PC-9 (cell line): ENCODE measurements at places on chromosomes 11 and 22. TPM values are rescaled to one million over a fixed set of nuclear protein-coding genes. Genes with fewer than 3 reads are reported as not detected.

DNA sequence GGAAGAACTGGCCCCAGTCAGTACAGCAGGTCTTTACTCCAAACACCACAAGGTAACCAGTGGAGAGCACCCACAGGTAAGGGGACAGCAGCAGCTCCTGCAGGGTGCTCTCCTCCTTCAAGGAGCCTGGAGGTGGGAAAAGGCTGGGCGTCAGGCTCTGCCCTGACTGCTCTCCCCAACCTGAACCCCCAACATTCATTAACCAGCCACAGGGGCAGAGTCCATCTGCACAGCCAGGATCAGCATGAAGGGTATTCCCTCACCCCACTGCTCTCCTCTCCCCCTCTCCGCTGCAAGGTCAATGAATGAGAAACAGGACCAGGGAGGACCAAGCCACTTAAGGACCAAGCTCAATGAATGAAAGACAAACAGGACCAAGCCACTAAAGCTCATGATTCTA, 3.7 kb downstream of the SLC37A4 start:
- no peak overlapping the region for H3K27ac ChIP-seq
- no peak overlapping the region for H3K4me3 ChIP-seq
- no peak for DNase-seq
- peaks cover 24% of the 10 kb centered on the region; the same call in 1 of the 2 replicates for H3K36me3 ChIP-seq
- no peaks in the 10 kb centered on the region for H3K27me3 ChIP-seq
- peaks cover 22% of the 10 kb centered on the region for H3K4me1 ChIP-seq

- H3K36me3 ChIP-seq: peaks cover 2% of the 10 kb centered on the region; the same call in 1 of the 2 replicates
- H3K4me3 ChIP-seq: no peak overlapping the region
- no peak overlapping the region for H3K27ac ChIP-seq
Measured at GRCh38 chr22:24977370-24978221, 25.1 kb downstream of the KIAA1671 start.

DNA sequence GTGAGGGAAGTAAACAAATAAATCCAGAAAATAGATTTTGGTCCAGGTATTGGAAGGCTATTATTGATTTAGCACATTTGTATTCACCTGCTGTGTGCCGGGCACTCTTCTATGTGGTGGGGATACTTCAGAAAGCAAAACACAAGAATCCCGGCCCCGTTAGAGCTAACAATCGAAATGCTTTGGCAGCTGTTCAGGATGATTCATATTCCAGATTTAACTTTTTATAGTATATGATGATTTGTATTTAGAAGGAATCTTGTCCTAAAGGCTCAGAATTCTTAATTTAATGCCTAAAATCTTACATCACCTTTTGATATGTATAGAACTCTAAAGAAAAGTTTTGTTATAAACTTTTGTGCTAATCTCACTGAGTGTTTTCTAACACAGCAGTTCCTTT, 28.0 kb downstream of the ZC3H12C start:
- H3K4me3 ChIP-seq: no peak overlapping the region
- H3K27me3 ChIP-seq: no peaks in the 10 kb centered on the region
- DNase-seq: no peak

OR10S1 gene
- total RNA-seq: not detected in 2 replicates

KRTAP5-2 gene
- total RNA-seq: not detected in 2 replicates
